ENCODE measurements at places on chromosomes 6 and 20.

DNA sequence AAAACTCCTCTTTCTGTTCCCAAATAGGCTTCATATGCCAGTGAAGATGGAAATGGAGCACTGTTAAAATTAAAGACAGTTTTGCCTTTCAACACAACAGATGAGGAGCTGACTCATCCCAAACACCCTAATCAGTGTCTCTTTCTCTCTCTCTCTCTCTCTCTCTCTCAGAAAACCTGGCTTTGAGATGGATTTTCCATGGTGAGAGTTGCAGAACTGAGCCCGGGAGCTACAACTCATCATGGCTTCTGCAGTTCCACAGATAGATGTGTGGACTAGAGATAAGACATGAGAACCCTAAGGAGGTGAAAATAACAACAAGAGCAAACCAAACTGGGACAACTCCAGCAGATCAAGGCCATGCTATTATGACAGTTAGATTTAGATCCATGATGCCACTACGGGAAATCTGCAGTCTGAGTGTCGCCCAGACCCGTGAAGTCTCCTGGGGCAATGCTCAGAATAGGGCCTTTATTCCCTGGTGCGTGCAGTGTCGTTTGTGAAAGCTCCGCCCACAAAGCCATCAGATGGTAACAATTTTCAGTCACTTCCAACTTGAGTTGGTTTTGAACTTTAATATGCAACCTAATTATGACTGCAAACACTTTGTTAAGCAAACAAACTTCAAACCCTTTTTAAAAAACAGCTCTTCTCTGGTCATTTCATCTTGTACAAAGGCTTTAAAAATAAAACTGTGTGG is 338.2 kb upstream of the PREP start:
- no peak for DNase-seq

DNA sequence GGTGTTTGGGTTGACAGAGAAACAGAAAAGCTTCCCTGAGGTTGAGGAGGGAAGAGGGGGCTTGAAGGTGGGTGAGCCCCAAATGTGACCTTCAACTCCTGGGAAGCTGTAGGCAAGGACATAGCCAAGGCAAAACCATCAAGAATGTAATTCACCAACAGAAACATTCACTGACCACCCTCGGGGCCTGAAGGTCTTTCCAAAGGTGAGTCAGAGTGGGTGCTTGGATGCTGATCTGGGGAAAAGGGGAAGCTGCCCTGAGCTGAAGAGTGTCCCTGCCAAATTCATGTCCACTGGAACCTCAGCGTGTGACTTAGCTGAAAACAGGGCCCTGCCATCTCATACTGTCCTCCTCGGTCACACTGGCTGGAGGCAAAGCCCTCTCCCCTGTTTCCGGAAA is 234.2 kb upstream of the SULF2 start:
- no peak for DNase-seq

- DNase-seq, result no peak
Measured at GRCh38 chr20:64203037-64203777, 39.0 kb downstream of the MYT1 start.

- DNase-seq, result no peak
Measured at GRCh38 chr6:86128130-86128814, 485.6 kb upstream of the SYNCRIP start.

DNA sequence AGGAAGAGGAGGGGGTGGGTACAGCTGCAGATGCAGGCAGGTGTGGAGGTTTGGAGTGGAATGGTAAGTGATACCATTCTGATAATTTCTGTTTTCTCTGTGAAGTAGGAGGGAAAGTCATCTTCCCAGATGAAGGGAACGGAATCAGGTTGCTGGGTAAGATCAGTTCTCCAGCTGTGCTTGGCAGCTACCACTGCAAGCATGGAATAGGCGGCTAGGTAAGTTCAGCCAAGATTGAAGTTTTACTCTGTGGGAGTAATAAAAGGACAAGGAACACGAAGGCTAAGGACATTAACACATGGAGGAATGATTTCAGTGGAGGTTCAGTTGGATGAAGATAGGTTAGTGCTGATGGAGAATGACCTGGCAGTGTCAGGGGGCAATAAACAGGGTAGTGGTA is 128.3 kb downstream of the CARMIL1 start:
- DNase-seq, result no peak

DNA sequence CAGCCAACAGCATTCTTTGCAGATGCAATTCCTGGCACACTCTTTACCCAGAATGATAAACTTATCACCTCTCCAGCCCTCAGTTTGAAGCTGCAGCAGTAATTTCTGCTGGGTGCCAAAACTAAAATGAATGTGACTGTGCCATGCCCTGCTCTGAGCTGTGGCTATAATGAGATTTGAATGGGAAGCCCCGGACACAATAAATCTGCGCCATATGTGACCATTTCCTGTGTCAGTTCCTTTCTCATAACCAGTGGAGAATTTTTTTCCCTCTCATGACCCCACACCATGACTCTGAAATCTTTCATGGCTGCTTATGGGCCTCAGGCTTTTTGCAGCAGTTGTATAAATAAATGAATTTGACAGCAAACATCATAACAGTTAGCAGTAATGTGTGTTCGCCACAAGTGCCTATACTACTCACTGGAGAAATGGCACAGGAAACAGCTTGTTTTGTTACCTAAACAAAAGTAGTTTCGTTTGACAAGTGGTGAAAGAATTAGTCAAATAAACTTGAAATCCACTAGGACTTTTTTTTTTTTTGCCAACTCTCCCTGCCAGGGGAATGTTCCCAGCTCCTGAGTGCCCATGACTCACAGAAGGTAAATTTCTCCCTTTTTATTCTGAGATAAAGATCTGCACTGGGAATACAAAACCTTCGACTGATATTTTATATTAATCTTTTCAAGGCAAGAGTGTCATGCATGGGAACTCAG is 408.4 kb downstream of the PKHD1 start:
- no peak for DNase-seq

DNA sequence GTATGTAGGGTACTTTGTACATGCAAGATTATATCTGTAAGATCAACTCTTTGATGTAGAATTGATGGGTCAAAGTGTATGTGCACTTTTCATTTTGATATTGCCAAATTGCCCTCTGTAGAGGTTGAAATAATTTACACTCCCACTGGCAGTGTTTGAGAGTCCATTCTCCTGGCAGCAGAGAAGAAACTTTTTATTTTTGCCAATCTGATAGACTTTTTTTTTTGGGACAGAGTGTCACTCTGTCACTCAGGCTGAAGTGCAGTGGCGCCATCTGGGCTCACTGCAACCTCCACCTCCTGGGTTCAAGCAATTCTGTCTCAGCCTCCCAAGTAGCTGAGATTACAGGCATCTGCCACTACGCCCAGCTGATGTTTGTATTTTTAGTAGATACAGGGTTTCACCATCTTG is 199.2 kb downstream of the ZFAND3 start:
- no peak for DNase-seq

- no peak for DNase-seq
Measured at GRCh38 chr20:53698371-53698978, 104.8 kb upstream of the ZNF217 start.

DNA sequence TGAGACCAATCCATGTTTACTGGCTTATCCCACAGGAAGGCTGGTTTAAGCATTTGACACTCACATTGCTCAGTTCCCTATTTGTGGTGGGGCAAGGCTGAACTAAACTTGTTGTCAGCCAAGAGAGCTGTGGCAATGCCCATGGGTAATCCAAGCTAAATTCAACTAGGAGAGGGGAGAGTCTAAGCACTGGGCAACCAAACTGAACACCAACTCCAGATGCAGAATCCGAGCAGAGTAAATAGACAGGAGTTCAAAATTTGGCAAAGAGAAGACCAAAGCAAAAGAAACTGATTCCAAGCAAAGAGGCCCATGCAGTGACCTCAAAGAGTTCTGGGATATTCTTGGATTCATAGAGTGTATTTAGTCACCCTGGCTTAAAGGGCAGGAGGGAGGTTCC is 106.5 kb upstream of the NT5E start:
- DNase-seq, result no peak

GRCh38 chr6:100430962-100431361 is 33.8 kb downstream of the SIM1 start:
- DNase-seq, result no peak

GRCh38 chr6:105774247-105774646 is 311.9 kb upstream of the PRDM1 start:
- DNase-seq, result no peak

GRCh38 chr6:75438013-75438431 is 55.6 kb downstream of the FILIP1 start:
- no peak for DNase-seq

DNA sequence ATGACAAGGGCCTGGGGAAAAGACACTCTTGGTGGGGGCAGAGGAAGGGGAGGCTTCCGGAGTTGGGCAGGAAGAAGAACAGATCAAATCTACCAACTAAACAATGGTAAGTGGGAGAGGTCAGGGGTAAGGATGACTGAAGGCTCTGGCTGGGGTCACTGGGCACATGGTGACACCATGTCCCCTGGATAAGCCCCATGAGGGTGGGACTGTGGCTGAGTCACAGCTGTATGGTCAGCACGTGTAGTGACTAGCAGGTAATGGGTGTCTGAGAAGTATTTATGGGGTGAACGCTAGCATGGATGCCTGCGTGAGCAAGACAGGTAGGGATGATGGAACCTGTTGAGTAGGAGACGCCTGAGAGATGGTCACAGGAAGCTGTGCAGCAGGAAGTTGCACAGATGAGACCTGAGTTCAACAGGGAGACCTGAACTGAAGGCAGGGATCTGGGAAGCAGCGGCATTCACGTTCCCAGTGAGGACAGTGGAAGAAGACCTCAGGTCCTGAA is 64.5 kb upstream of the SNX9 start:
- no peak for DNase-seq

- DNase-seq, result no peak
Measured at GRCh38 chr6:147000545-147001488, 203.4 kb upstream of the STXBP5 start.

- DNase-seq, result no peak
Measured at GRCh38 chr6:110053395-110054240, 75.5 kb downstream of the GPR6 start.

GRCh38 chr6:144606083-144606482 is 320.9 kb downstream of the UTRN start:
- no peak for DNase-seq

- no peak for DNase-seq
Measured at GRCh38 chr20:24684421-24684871, 215.0 kb downstream of the SYNDIG1 start.

DNA sequence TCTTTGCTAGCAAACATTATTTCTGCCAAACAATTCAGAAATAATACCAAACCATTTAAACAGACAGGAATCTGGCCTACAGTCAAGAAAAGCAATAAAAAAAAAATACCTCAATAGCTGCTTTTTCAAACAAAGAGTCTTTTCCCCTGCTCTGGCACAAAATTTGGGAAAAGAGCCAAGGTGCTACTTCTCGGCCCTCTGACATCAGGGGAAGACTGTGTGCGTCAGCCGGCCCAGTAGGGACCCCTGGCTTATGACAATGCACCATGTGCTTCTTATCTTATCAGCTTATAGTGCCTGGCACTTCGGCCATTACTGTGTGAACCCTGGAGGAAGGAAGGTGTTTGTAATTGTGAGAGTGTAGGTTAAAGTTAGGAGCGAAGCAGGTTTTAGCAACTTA is 89.4 kb downstream of the PDE10A start:
- DNase-seq, result no peak

DNA sequence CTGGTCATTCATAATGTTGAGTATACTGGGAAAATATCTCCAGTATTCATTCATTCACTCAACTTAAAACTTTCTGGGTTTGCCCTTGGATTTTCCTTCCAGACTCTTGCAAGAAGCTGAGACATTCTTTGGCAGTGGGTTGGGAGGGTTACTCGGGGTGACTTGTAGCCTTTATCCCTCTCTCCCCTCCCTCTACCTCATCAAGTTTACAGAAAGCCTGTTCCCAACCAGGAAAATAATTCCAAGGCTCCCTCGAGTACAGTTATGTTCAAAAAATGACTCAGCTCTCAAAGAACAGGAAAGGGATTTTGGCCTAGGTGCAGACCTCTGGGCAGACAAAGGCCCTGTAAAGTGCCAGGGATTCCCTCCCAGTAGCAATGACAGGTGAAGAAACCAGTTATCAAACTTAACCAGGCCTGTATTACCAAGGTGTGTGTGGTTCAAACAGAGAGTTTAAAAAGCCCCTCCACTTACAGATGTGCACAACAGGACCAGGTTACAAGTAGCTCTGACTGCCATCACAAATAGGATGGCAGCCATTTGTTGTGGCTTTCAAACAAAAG is 22.2 kb downstream of the FKBP1A start:
- DNase-seq, result no peak

DNA sequence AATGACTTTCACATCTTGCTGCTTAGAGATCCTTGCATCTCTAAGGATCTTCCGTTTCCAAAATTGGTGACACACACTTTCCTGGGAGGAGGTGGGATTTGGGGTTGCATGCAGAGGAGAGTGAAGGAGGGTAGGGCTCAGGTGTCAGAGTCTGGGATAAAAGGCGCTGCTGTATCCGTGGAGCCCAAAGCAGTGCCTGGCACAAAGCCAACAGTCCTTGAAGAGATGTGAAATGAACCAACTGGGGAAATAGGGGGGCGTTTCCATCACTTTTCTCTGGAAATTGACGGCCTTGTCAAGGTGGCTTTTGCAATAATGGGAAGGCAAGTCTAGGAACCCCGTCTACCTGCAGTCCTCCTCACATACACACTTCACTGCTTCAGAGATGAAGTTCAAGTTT is 59.5 kb upstream of the NELFCD start:
- DNase-seq, result no peak

DNA sequence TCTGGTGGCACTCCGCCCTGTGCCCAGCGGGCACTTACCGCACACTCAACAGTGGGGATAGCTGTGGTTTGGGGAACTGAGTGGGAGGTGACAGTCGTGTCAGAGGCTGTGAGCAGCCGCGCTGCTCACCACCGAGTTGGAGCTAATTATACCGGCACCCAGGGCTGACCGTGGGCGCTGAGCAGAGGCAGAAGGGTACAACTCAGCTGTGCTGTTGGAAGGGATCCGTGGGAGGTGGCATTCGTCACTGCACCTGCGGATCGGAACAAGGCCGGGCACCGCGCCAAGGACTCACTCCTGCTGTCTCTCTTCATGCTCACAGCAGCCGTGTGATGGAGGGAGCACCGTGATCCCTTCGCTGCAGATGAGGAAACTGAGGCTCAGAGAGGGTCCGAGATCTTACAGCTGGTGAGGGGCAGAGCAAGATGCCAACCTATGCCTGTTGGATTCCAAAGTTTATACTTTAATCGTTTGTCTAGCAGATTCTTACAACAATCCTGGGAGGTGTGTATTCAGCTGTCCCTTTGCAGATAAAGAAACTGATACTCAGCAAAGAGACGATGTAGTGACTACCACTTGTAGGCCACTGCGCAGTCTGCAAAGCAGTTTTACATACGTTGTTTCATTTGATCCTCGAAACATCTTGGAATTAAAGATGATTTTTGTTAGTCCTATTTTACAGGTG is 713 bp upstream of the ELMO2 start:
- DNase-seq, result peak; percentile 94

DNA sequence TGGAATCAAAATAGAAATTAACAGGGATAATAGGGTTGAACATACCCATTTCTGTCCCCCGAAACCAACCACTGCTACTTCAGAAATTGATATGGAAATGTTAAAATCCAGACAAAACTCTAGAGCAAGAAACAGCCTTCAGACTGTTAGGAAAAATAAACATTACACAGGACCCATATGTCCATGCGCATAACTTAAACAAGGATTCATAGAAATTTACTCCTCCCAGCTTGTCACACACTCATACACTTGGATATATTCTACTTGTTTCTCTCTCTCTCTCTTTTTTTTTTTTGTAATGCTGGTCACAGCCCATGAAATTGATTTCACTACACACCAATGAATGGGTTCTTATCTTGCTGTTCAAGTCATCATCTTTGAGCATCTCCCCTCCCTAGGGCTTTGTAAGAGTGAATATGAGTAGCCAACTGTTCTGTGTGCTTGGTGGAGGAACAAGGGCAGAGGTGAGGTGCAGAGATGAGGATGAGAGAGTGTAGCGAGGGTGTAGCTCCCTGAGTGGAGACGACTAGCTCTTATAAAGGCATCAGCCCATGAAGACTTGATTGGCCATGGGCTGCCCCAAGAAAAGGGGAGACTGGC is 61.8 kb upstream of the MLN start:
- no peak for DNase-seq

Data from stimulated activated CD4-positive, alpha-beta T cell treated with anti-CD3 and anti-CD28 coated beads, Interleukin-2, amount 100 ng/mL, for 4 hours (primary cell).